Lower lobe of right lung (tissue), 2 donors: ENCODE measurements at places on chromosomes 3 and 15.

- H3K27me3 ChIP-seq = no peaks in the 10 kb centered on the region
- DNase-seq = no peak
- no peaks in the 10 kb centered on the region for H3K4me1 ChIP-seq
- no peak overlapping the region for H3K4me3 ChIP-seq
- no peak overlapping the region for H3K27ac ChIP-seq
- no peaks in the 10 kb centered on the region for H3K36me3 ChIP-seq
Measured at GRCh38 chr3:148853076-148853475, 12.0 kb upstream of the CPA3 start.

- DNase-seq = no peak
- no peaks in the 10 kb centered on the region for H3K36me3 ChIP-seq
- no peaks in the 10 kb centered on the region for H3K27me3 ChIP-seq
- no peak overlapping the region for H3K4me3 ChIP-seq
Measured at GRCh38 chr3:157059661-157060060, 100.3 kb downstream of the CCNL1 start.

DNA sequence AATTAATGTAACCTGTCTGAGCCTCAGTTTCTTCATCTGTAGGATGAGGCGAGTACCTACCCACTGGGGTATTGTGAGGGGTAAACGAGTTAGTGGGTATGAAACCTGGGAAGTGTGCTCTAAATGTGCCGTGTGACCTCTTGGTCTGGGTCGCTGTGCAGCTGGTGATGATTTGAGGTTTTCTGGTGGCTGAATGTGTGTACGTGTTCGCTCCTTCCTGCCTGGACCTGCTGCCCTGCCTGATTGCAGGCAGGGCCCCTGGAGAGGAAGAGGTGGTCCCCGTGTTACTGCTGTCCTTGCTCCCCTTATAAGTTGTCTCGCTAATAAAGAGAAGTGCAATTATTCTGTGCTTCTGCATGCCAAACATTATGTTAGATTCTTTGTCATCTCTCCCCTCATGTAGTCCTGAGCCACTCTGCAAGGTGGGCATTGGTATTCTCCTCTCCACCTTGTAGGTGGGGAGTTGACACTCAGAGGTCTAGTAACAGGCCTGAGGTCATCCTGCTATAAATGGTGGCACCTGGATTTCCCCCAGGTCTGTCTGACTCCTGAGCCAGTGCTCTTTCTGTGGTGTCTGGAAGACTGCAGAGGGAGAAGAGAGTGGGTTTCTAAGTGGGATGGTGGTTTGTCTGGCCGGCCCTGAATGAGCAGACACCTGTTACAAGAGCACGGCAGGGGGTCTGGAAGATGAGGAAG is 15.7 kb downstream of the PDIA5 start:
- DNase-seq = no peak
- no peak overlapping the region for H3K27ac ChIP-seq
- H3K27me3 ChIP-seq = no peaks in the 10 kb centered on the region
- no peaks in the 10 kb centered on the region for H3K36me3 ChIP-seq

DNA sequence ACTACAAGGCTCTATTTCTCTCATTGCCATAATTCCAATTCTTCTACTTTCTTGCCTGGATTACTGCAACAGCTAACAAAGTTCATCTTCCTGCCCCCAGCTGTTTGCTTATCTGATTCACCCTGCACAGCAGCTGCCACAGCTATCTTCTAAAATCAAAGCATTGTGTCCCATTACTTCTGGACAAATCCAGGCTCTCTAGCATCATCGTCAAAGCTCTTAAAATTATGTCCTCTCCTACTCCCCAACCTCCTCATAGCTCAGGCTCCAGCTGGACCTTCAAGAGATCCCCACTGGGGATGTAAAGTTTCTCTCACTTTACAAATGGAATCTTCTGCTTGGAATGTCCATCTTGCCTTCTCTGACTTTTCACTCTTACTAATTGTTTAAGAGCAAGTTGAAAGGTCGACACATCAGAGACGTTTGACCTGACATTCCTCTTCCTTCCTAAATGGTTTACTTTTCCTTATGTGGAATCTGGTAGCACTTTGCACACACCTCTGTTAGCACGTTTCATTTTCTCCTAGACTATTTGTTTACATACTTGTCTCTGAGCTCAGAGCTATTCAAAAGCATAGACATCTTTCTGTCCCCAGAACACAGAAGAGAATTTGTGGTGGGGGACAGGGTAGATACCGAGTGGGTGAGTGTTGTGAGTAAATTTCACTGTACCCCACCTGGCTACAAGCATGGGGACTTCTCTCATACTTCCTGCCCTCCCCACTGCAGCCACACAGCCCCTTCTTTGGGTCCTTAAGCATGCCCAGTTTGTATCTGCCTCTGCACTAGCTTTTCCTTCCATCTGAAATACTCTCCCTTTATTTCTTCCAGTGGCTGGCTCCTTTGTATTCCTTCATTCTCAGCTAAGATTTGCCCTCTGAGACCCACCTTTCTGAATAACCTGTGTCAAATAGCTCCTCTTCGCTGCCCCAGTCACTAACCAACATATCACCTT is 77.9 kb downstream of the SERPINI1 start:
- no peak overlapping the region for H3K27ac ChIP-seq
- no peaks in the 10 kb centered on the region for H3K36me3 ChIP-seq
- DNase-seq = no peak
- no peak overlapping the region for H3K4me3 ChIP-seq
- peaks cover 21% of the 10 kb centered on the region for H3K4me1 ChIP-seq

DNA sequence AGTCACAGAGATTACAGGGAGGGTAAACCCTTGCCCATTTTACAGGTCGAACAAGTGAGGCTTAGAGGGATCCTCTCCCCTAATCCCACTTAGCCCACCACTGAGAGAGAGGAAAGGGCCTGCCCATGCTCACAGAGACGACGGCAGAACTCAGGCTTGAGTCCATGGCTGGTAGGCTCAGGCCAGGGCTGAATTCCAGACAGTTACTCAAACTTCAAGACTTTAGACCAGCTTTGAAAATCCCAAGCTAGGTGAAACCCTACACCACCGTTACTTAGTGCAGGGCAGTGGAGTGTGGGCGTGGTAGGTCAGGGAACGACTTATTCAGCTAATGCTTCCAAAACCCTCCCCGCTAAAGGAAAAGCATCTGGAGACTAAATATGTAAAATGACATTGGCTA is 16.4 kb downstream of the GRIP2 start:
- no peak for DNase-seq
- H3K4me1 ChIP-seq = peaks cover 3% of the 10 kb centered on the region
- no peak overlapping the region for H3K27ac ChIP-seq
- H3K27me3 ChIP-seq = no peaks in the 10 kb centered on the region

DNA sequence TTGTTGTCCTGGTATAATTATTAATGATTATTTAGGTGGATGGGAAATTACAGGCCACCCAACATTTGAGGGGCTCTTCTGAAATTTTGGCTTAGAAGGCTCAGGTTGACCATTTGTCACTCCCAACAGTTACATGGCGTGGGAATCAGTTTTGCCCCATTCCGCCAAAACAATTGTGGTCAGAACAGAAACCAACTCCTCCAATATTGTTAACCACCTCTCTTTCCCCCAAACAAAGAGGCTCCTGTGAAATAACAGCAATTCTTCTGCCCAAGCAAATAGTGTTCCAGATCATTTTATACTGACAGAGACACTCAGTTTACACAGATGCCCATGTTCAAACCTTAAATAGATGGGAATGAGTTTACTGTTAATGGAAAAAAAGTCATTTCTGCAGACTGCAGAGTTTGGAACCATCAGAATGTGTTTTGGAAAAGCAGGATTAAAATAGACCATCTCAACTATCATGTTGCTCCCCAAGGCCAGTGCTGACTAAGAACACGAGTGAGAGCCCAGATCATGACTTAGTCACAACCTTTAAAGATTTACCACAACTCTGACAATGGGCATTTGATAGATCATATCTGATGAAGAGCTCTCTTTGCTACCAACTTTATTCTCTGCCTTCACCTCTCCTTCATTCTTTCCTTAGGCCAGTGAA is 102.1 kb downstream of the DUT start:
- H3K4me1 ChIP-seq = no peaks in the 10 kb centered on the region
- DNase-seq = no peak
- H3K4me3 ChIP-seq = no peak overlapping the region
- no peak overlapping the region for H3K27ac ChIP-seq

DNA sequence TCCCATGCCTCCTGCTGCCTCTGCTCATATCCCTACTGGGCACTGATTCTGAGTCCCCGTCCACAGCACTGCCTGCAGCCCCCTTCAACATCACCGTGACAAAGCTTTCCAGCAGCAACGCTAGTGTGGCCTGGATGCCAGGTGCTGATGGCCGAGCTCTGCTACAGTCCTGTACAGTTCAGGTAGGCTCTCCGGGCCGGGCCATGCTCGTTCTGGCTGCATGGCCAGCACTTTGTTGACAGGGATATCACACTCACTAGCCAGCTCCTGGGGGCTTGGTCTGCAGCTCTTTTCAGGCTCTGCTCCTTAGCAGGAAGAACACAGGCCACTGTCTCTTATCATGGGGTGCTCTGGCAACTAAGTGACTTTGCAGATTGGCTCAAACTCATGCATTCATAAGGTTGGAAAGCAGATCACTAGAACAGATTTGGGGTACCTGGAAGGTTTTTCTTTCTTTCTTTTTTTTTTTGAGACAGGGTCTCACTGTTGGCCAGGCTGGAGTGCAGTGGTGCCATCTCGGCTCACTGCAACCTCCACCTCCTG is 6.0 kb downstream of the TYRO3 start:
- peaks cover 8% of the 10 kb centered on the region for H3K27me3 ChIP-seq
- H3K36me3 ChIP-seq = peaks cover 7% of the 10 kb centered on the region
- H3K4me1 ChIP-seq = peaks cover 29% of the 10 kb centered on the region
- H3K27ac ChIP-seq = no peak overlapping the region

GRCh38 chr3:104460477-104461406 is 906.0 kb upstream of the ALCAM start:
- no peaks in the 10 kb centered on the region for H3K36me3 ChIP-seq
- H3K27me3 ChIP-seq = no peaks in the 10 kb centered on the region
- no peak for DNase-seq
- no peaks in the 10 kb centered on the region for H3K4me1 ChIP-seq
- H3K27ac ChIP-seq = no peak overlapping the region
- H3K4me3 ChIP-seq = no peak overlapping the region

- H3K27ac ChIP-seq = peak within 1 kb of the TSS; percentile 87
- H3K4me1 ChIP-seq = peaks cover 26% of the 10 kb centered on the region
- H3K27me3 ChIP-seq = no peaks in the 10 kb centered on the region
- peak within 1 kb of the TSS; percentile 82 for H3K4me3 ChIP-seq
- no peaks in the 10 kb centered on the region for H3K36me3 ChIP-seq
Measured at GRCh38 chr3:138114988-138115971, at the start of gene DZIP1L. DZIP1L (minus strand) TSS chr3:138115608; CDS start chr3:138103971, 11,637 bp downstream.

GRCh38 chr3:153069598-153070510 is 92.2 kb upstream of the RAP2B start:
- no peak overlapping the region for H3K27ac ChIP-seq
- no peaks in the 10 kb centered on the region for H3K4me1 ChIP-seq
- no peaks in the 10 kb centered on the region for H3K36me3 ChIP-seq
- no peak for DNase-seq
- no peak overlapping the region for H3K4me3 ChIP-seq
- H3K27me3 ChIP-seq = no peaks in the 10 kb centered on the region

DNA sequence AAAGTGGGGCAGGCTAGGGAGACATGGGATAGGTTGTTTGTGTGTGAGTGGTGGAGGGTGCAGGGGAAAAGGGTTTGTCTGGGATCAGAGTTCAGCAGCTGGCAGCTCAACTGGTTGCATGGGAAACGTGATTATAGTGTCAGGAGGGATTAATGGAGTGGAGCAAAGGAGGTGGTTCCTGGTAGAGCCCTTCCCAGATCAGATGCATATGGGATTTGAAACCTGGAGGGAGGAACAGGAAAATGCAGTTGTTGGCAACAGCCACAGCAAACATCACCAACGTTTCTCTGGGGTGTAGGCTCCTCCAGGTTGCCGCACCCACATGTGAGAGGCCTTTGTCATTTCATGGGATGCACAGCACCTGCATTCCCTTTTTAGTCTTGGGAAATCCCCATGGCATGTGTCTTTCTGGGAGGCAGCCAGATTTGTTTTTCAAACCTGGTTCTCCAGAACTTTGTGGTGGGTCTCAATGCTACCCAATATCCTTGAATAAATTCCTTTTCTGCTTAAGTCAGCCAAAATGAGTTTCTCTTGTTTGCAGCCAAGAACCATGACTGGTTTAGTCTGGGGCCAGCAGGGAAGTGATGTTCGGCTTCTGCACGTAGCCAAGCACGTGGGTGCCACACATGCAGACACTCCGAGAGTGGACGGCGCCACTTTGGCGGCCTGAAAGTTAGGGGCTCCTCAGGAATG is 61.3 kb downstream of the BDH1 start:
- no peaks in the 10 kb centered on the region for H3K36me3 ChIP-seq
- no peak overlapping the region for H3K4me3 ChIP-seq
- H3K27ac ChIP-seq = no peak overlapping the region
- no peaks in the 10 kb centered on the region for H3K4me1 ChIP-seq

DNA sequence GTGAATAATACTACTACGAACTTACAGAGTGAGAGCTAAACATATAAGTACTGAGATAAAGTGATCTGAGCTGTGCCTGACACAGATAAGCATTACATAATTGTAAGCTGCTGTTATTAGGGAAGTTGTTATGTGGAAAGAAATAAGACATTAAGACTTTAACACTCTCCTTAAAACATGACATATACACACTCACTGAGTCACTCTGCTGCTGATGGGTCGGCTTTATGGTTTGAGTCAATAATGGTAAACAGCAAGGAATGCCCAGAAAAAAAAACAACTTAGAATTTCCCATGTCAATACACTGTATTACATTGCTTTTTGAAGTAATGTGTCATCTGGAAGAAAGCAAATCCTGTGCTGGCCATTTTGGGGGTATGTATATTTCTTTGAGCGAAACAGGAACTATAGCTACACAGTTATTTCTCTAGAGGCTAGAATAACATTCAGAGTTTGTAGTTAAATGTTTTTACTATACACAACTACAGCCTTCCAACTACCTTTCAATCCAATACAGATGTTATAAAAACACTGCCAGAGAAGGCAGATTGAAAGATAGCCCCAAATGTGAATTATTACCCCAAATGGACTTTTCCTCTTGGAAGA is 22.8 kb upstream of the SPRED1 start:
- H3K4me3 ChIP-seq = no peak overlapping the region
- H3K27ac ChIP-seq = no peak overlapping the region
- no peaks in the 10 kb centered on the region for H3K27me3 ChIP-seq
- H3K36me3 ChIP-seq = no peaks in the 10 kb centered on the region

DNA sequence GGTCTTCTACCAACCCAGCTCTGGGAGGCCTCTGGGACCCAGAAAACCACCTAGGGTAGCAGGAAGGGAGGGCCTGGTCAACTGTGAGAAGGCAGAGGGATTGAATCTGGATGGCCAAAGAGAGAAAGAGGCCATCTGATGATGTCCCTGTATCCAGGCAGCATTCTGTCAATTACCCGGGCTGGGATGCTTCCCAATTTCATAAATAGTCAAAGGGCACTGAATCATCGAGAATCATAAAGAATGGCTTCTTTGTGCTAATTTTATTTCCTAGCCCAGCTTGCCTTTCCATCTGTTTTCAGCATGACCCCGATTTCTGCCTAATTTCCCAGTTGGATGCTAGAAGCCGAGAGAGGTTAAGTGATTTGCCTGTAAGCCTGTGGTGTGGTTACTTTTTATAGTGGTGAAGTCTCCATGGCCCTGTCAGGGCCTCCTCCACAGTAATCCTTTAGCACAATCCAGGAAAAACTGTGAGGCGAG is 129.2 kb downstream of the FAM43A start:
- no peaks in the 10 kb centered on the region for H3K4me1 ChIP-seq
- no peak for DNase-seq
- no peaks in the 10 kb centered on the region for H3K36me3 ChIP-seq
- H3K27ac ChIP-seq = no peak overlapping the region
